ENCODE measurements at places on chromosomes 6 and 20.

DNA sequence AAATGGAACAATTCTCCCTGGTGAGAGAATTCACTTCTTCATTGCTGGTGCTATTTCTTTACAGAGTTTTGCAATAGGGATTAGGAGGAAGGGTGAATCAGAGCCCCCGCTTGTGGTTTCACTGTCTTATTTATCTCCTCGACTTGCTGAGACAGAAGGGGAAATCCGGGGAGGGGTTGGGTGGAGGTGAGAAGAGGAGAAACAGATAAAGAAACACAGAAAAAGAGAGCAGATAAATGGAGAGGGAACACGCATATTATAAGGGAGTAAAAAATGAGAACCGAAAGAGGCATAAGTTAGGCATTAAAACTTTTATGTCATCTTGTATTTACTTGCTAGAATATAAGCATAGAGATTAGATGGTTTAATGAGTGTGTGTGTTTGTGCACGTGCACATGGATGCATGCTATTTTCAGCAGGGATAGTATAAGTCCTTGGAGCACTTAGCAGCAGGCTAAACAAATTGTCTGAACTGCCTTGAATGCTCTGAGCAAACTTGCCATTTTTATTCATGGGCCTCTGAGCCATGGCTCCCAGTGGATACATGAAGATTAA lies 105.0 kb downstream of the OLIG3 start:
- DNase-seq: peak; percentile 61

DNA sequence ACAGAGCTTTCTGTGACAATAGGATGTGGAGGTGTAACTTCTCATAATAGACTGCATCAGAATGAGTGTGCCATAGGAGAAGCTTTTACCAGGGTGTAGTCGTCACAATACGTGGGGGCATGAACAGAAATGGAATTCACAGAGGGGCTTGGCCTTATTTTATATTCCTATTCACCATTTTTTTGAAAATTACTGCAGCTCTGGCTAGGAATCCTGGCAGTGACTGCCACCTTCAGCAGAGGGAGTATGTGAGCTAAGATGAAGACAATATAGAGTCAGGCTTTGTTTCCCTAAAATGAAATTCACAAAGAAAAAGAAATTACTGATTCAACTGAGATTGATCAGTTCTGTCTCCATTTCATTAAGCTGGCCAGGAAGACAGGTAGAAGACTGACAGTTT lies 13.9 kb downstream of the TOMM6 start:
- DNase-seq: no peak

GRCh38 chr6:2979819-2980464 lies 8.6 kb upstream of the SERPINB6 start:
- no peak for DNase-seq

- DNase-seq: no peak
Observed at GRCh38 chr6:69487688-69488087, 309.1 kb downstream of the LMBRD1 start.

GRCh38 chr6:139625998-139626975 lies 251.8 kb upstream of the CITED2 start:
- no peak for DNase-seq

DNA sequence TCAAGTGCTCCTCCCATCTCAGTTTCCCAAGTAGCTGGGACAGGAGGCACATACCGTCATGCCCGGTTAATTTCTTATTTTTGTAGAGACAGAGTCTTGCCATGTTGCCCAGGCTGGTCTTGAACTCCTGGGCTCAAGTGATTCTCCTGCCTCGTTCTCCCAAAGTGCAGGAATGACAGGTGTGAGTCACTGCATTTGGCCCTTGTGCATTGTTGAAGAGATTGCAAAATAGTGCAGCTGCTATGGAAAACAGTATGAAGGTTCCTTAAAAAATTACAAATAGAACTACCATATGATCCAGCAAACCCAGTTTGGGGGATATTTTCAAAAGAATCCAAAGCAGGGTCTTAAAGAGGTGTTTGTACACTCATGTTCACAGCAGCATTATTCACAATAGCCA lies 69.1 kb downstream of the GJA10 start:
- no peak for DNase-seq

- DNase-seq: no peak
Observed at GRCh38 chr6:157822245-157823000, 623 bp upstream of the SNX9 start.

DNA sequence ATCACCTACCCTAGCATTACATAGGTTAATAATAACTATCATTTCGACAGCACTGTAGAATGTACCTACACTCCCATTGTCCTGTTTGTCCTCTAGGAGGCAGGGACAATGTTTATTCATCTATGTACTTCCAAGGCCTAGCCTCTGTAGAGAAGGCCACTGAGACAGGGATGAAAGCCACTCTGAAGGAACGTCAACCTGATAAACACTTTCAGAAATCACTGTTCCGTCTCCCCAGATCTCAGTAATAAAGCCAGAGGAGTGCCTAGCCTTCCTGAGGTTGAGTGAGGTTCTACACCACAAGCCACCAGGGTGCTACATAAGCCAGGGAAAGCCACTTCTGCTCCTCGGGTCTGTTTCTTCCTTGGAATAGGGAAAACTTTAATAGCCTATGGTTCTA lies 44.8 kb downstream of the POPDC3 start:
- no peak for DNase-seq

DNA sequence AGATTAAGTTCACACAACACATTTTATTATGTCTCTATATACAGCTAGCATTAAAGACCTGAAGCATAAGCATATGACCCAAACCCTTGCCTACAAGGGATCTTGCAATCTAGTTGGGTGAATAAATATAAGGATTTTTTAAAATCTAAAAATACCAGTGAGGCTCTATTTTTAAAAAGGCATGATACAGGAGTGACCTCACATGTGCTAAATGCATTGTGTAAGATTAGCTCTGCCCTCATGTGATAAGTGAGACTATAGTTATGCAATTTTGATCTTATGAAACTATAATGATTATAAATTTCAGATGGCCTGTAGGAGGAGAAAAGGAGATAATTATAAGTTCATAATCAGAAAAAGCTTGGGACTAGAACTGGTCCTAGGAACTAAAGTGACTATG lies 451.0 kb upstream of the MAN1A1 start:
- DNase-seq: no peak
